ENCODE measurements at places on chromosomes 4 and X.

GRCh38 chr4:101178731-101179130, 168.6 kb downstream of the PPP3CA start:
- DNase-seq = no peak

DNA sequence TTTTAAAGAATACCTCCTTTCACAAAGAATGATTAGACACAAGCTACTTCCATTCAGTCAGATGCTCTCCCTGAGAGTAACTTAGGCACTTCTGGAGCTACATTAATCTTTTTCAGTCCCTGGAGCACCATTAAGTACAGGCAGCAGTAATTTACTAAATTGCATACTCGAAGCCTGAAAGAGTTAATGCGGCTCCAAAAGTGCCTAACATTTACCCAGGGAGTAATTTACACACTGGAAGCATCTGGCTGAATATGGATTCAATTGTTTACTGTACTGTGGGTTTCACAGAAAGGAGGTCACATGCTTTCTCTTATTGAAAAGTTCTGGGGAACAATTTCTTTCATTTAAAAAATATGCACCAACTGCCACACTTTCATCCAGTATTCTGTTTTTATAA, 260.8 kb upstream of the TENM3 start:
- DNase-seq = no peak

- DNase-seq = no peak
Measured at GRCh38 chr4:150381036-150381435, 200.9 kb upstream of the MAB21L2 start.

GRCh38 chr4:71262161-71262560, 76.7 kb upstream of the SLC4A4 start:
- no peak for DNase-seq

GRCh38 chr4:77800483-77801259, 18.5 kb downstream of the CNOT6L start:
- peak; percentile 37 for DNase-seq

DNA sequence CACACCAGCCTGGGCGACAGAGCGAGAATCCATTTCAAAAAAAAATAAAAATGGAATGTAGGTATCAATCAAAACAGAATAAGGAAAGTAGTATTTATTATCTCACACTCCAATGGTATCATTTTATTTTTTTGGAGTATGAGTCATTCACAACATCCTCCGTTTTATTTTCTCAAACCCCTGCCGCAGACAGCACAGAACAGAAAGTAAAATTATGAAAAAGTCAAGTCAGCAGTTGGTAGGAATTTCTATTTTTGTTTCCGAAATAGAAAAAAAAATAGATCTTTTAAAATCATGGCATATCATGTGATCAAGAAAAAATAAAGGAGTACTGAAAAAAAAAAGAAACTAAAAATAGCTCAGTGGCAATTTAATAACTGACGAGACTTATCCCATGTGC, 490.7 kb upstream of the TENM3 start:
- no peak for DNase-seq

DNA sequence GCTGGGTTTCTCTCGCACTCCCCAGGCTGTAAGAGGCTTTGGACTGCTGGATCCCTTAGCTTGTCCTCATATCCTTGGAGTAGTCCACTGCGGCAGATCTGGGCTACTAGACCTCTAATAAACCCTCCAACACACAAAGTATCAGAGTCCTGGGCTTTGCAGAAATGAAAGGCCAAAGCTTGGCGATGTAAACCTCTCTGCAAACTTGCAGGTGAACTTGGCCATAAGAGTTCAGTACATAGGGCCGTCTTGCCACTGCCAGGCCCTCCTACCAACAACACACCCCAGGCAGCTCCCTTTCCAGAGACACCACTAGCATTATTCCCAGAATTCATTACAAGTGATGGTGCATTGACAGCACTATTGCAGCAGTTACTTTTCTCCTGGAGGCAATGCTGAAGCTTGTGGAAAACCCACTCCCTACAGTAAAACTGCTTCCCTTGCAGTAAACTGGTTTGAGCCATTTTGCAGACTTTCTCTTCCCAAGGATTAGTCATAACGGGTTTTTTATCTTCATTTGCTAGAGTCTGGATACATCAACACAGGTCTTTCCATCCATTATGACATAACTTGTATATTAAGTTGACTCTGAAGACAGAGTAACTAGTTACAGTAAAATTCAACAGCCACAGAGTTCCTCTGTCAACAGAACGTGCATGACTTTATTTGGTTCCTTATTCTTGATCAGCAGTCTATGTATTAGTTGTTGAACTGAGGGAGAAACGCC, 2.4 kb downstream of the ANKRD50 start:
- DNase-seq = no peak

- DNase-seq = no peak
Measured at GRCh38 chr4:174217273-174218126, 66.0 kb downstream of the FBXO8 start.

- DNase-seq = no peak
Measured at GRCh38 chr4:156784970-156785369, 186.6 kb downstream of the PDGFC start.

Measured in activated CD4-positive, alpha-beta T cell treated with anti-CD3 and anti-CD28 coated beads, Interleukin-10, Interleukin-2, amounts not matched to agents 100 ng/mL and 50 ng/mL, durations not matched to agents 16 hours and 8 hours (primary cell).